Astrocyte (in vitro differentiated cells and primary cell): ENCODE measurements at places on chromosomes 3 and 15.
A peak's percentile ranks its signal among the peaks of the same experiment; 100 is the strongest.

DNA sequence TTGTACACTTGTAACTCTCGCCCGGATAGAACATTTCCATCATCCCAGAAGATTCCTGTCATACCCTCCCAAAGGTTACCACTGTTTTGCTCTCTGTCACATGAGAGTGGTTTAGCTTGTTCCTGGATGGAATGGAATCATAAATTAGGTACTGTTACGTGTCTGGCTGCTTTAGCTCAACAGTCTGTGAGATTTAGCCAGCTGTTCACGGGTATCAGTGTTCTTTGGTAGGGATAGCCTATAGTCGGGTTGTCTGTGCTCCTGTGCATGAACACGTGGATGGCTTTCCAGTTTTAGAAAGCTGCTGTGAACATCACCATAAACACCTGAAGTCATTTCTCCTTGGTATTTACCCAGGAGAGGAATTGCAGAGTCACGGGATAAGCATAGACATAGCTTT is 58.2 kb upstream of the NR2C2 start:
- no peak for DNase-seq

DNA sequence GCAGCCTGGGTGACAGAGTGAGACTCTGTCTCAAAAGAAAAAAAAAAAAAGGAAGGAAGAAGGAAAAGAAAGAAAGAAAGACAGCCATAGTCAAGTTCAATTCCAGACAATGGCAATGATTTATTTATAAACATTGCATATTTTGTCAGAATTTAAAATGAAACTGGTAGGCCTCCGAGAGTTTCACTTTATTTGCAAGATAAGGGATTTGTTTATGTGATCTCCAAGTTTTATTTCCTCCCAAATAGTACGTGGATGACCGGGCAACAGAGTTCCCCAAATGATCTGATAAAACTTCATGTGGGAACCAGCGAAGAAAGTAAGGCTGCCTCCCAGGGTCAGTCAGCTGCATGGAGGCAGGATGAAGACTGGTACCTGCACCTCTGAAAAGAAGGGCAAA is 28.6 kb upstream of the MOBP start:
- DNase-seq: no peak

- no peak for DNase-seq
These were observed 94.9 kb downstream of the NTRK3 start for GRCh38 chr15:88161636-88162035.

DNA sequence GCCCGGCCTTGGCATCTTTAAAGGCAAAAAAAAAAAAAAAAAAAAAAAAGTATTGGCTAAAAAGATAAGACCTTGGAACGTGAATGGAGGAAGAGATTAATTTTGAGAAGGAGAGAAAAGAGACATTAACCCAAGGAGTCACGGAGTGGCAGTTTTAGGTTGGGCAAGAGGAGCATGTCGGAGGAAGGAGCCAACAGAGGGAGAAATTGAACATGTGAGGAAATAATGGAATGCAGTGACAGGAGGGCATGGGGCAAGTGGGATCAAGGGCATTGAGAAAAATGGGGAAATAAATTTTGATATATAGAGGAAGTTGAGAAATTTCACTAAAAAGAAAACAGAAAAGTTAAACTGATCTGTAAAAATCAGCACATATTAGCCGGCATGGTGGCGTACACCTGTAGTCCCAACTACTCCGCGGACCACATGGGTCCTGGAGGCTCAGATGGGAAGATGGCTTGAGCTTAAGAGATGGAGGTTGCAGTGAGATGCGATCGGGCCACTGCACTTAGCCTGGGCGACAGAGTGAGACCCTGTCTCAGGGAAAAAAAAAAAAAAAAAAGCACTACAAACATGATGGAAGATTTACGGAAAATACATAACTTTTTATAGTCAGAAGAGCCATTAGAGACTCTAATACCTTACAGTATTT is 1.2 kb downstream of the HAUS2 start:
- no peak for DNase-seq

GRCh38 chr15:65595960-65596359 is 15.0 kb downstream of the INTS14 start:
- no peak for DNase-seq

DNA sequence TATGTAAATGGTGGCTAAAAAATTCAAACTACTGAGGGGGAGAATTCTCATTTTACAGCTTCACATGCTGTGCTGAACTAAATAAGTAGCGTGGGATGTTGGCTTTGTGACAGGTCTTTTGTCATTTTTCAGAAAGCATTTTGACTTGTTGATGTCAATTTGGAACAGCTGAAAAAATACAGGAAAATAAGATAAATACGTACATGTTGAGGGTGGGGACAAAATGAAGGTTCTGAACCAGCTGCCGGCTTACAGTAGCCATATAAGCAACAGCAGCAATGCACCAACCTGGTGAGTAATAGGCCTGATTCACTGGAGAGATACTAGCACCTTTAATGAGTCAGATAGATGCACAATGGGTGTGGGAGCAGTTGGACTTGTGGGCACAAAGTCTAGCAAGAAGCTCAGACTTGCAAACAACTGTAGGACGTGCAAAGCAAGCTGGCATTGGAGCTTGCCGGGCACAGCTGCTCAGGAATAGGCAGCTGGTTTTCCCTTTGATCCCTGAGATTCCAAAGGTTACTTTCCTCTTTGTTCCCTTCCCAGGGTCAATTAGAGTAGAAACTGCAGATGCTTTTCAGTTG is 12.9 kb downstream of the B3GNT5 start:
- peak; percentile 94 for DNase-seq

DNA sequence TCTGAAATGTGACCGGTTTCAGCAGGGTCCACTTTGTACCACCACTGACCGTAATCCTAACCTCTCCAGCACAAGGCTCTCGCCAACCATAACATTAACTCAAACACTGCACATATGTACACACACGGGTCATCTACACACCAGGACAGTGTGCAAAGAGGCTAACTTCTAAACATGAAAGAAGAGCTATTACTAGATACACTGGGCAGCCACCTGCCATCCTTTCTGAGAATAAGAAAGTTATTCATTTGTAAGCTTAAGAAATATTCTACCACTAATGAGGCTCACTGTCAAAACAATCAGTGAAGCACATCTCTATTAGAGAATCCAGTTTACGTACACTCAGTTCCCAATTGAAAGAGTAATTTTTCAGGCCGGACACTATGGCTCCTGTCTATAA is 59.1 kb upstream of the PARL start:
- DNase-seq: no peak
